ENCODE measurements at places on chromosomes 2 and 18.

GRCh38 chr18:48360376-48361021 is 48.7 kb downstream of the ZBTB7C start:
- no peak for DNase-seq

GRCh38 chr2:8720741-8721140 is 38.9 kb downstream of the ID2 start:
- no peak for DNase-seq

- no peak for DNase-seq
Observed at GRCh38 chr2:62570861-62571698, 65.1 kb upstream of the TMEM17 start.

- no peak for DNase-seq
Observed at GRCh38 chr2:45725731-45726130, 74.3 kb downstream of the PRKCE start.

- DNase-seq: no peak
Observed at GRCh38 chr2:5353565-5353964, 338.6 kb upstream of the SOX11 start.
